ENCODE measurements at places on chromosomes 13 and 19. TPM values are rescaled to one million over a fixed set of nuclear protein-coding genes. Genes with fewer than 3 reads are reported as not detected.

DNA sequence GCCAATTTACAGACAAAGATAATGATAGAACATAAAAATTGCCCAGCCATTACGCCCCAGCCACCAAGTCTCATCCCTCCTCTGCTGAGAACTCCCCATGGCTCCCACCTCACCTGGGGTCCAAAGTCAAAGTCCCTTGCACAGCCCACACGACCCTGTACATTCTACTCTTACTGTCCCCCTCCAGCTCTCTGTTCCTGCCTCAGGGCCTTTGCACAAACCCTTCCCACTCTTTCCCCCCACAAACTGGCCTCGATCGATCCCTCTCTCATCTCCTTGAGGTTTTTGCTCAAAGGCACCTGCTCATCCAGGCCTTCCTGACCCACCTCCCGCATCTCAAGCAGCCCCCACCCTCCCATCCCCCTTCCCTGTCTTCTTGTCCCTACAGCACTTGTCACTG is 1.3 kb downstream of the DOCK6 start:
- DNase-seq, result no peak
- no peak overlapping the region for H3K27ac ChIP-seq
- H3K4me1 ChIP-seq, result peaks cover 4% of the 10 kb centered on the region
- H3K4me3 ChIP-seq, result peak overlapping the region; percentile 4
- no peaks in the 10 kb centered on the region for H3K36me3 ChIP-seq
- peaks cover 51% of the 10 kb centered on the region for H3K27me3 ChIP-seq

GRCh38 chr19:558770-559439 is 13.5 kb upstream of the BSG start:
- no peak for DNase-seq
- H3K4me3 ChIP-seq, result no peak overlapping the region
- no peak overlapping the region for H3K27ac ChIP-seq

DNA sequence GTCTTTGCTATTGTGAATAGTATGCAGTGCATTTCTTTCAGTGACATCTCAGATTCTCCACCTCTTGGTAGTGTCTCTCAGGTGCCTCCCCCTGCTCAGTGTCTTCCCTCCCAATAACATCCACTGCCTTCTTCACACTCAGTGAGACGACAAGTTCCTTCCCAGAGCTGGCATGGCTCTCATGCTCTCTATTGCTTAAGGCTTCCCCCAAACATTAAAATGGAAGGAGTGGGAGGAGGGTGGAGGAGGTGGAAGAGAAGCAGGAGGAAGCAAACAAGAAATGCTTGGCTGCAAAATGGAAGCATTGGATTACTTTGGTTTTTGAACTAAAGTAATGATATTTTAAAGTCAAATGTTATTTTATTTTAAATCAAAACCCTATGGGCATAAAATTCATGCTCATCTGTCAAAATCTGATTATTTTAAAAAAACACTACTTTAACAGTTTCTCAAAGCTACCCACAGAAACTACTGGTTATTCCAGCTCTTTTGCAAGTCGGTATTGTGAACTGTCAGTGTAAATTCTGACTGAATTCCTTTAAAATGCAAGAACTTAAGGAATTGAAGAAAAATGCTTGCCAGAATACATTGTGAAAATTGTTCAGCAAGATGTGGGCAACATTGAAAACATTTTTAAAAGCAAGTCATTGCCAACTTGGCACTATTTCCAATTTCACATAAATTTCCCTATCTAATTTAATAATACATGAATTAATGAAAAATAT is 727.6 kb upstream of the ARGLU1 start:
- H3K27ac ChIP-seq, result no peak overlapping the region
- no peaks in the 10 kb centered on the region for H3K36me3 ChIP-seq
- no peak for DNase-seq
- H3K4me1 ChIP-seq, result no peaks in the 10 kb centered on the region
- H3K27me3 ChIP-seq, result no peaks in the 10 kb centered on the region
- no peak overlapping the region for H3K4me3 ChIP-seq

- H3K4me3 ChIP-seq, result no peak overlapping the region
- H3K4me1 ChIP-seq, result no peaks in the 10 kb centered on the region
- no peak for DNase-seq
These were observed 570.2 kb downstream of the SLITRK1 start for GRCh38 chr13:83311886-83312577.

- no peak for DNase-seq
- H3K27me3 ChIP-seq, result peaks cover 44% of the 10 kb centered on the region
- no peak overlapping the region for H3K27ac ChIP-seq
- H3K4me1 ChIP-seq, result no peaks in the 10 kb centered on the region
- no peak overlapping the region for H3K4me3 ChIP-seq
- no peaks in the 10 kb centered on the region for H3K36me3 ChIP-seq
These were observed 166.1 kb downstream of the SLC7A1 start for GRCh38 chr13:29429286-29429900.

GRCh38 chr19:571566-571974 is 826 bp upstream of the BSG start:
- H3K4me1 ChIP-seq, result peaks cover 41% of the 10 kb centered on the region
- peak overlapping the region; percentile 84 for H3K4me3 ChIP-seq
- H3K27ac ChIP-seq, result peak overlapping the region; percentile 96
- H3K27me3 ChIP-seq, result no peaks in the 10 kb centered on the region
- no peak for DNase-seq

GRCh38 chr13:76160961-76161925 is 525.1 kb downstream of the LMO7 start:
- H3K27me3 ChIP-seq, result no peaks in the 10 kb centered on the region
- no peak overlapping the region for H3K27ac ChIP-seq
- no peak overlapping the region for H3K4me3 ChIP-seq
- no peaks in the 10 kb centered on the region for H3K4me1 ChIP-seq
- no peaks in the 10 kb centered on the region for H3K36me3 ChIP-seq

- H3K4me1 ChIP-seq, result no peaks in the 10 kb centered on the region
- no peak overlapping the region for H3K27ac ChIP-seq
- H3K36me3 ChIP-seq, result no peaks in the 10 kb centered on the region
- peaks cover 14% of the 10 kb centered on the region for H3K27me3 ChIP-seq
These were observed 9.1 kb upstream of the LHFPL6 start for GRCh38 chr13:39612023-39612637.

DNA sequence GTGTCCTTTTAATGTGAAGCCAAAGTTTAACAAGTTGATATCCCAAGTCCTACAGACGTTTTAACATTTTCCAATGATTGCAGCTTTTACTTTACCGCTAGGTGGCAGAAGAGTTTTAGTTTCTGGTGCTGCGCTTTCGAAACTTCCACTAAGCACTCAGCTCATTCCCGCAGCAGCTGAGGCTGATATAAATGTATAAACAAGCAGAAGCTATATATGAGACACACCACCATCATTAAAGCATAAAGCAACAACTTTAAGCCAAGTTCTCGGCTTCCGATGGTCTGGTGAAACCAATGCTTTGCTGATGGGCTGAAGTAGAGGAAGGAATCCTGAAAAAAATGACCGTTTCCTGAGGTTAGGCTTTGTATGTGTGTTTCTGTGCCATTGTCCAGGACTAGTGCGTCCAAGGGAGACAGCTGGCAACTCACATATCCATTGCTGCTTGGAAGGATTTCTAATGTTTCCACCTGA is 753.9 kb downstream of the OLFM4 start:
- no peaks in the 10 kb centered on the region for H3K36me3 ChIP-seq
- no peak for DNase-seq
- no peak overlapping the region for H3K27ac ChIP-seq
- no peaks in the 10 kb centered on the region for H3K27me3 ChIP-seq

GRCh38 chr13:28041031-28041461 is 52.6 kb upstream of the URAD start:
- no peaks in the 10 kb centered on the region for H3K36me3 ChIP-seq
- H3K27ac ChIP-seq, result no peak overlapping the region
- DNase-seq, result no peak
- peaks cover 17% of the 10 kb centered on the region for H3K27me3 ChIP-seq
- no peak overlapping the region for H3K4me3 ChIP-seq

DNA sequence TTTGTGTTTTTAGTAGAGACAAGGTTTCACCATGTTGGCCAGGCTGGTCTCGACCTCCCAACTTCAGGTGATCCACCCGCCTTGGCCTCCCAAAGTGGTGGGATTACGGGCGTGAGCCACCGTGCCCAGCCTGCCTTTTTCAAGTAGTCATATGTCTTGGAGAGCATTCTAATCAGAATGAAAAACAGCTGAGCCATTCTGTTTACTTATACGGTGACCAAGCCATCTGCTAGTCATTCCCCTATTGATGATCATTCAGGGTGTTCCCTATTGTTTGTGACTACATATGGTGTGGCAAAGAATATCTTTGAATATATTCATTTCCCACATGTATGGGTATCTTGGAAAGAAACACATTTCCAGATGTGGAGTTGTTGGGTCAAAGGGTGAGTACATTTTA is 17.2 kb downstream of the BLOC1S3 start:
- H3K4me1 ChIP-seq, result no peaks in the 10 kb centered on the region
- H3K36me3 ChIP-seq, result no peaks in the 10 kb centered on the region
- no peak overlapping the region for H3K4me3 ChIP-seq
- peaks cover 2% of the 10 kb centered on the region for H3K27me3 ChIP-seq
- no peak for DNase-seq
- no peak overlapping the region for H3K27ac ChIP-seq

GRCh38 chr13:106786006-106786563 is 218.1 kb upstream of the ARGLU1 start:
- no peak overlapping the region for H3K27ac ChIP-seq
- no peak overlapping the region for H3K4me3 ChIP-seq
- no peak for DNase-seq
- H3K27me3 ChIP-seq, result no peaks in the 10 kb centered on the region
- H3K36me3 ChIP-seq, result no peaks in the 10 kb centered on the region

DNA sequence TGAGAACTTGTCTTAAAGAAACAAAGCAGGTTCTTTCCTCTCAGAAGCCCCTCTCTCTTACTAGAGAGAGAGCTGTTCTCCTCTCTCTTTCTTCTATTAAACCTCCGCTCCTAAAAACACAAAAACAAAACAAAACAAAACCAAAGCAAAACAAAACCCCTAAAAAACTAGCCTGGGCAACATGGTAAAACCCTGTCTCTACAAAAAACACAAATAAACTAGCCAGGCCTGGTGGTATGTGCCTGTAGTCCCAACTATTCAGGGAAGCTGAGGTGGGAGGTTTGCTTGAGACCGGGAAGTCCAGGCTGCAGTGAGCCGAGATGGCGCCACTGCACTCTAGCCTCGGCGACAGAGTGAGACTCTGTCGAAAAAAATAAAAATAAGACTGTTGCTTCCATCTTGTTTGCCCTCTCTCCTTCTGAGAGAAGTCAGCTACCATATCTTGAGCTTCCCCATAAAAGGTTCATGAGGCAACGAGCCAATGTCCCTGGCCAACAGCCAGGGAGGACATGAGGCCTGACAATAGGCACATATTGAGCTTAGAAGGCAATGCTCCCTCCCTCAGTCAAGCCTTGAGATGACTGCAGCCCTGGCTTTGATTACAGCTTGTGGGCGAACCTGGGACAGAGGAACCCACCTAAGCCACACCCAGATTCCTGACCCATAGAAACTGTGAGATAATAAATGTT is 17.5 kb upstream of the FLT3 start:
- H3K27ac ChIP-seq, result no peak overlapping the region
- peaks cover 15% of the 10 kb centered on the region for H3K27me3 ChIP-seq
- H3K36me3 ChIP-seq, result no peaks in the 10 kb centered on the region
- peaks cover 13% of the 10 kb centered on the region for H3K4me1 ChIP-seq
- no peak for DNase-seq

DNA sequence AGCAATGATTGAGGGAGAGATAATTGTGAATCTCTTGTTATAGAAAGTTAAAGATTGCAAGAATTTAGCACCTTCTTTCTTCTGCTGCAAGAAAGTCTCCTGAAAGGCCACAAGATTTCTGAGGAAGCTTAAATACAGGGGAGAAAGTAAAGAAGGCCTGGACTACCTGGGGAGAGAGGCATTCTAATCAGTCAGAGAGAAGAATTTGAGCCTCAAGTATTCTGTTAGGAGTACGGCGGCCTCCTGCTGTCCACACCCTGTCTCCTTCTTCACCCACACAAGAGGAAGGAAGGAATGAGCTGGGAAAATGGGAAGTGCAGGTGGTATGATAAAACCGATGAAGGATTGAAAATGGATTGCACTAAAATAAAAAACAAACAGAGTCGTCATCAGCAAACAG is 474.7 kb downstream of the DIAPH3 start:
- no peaks in the 10 kb centered on the region for H3K36me3 ChIP-seq
- H3K27ac ChIP-seq, result no peak overlapping the region
- no peak overlapping the region for H3K4me3 ChIP-seq
- DNase-seq, result no peak
- no peaks in the 10 kb centered on the region for H3K27me3 ChIP-seq

DNA sequence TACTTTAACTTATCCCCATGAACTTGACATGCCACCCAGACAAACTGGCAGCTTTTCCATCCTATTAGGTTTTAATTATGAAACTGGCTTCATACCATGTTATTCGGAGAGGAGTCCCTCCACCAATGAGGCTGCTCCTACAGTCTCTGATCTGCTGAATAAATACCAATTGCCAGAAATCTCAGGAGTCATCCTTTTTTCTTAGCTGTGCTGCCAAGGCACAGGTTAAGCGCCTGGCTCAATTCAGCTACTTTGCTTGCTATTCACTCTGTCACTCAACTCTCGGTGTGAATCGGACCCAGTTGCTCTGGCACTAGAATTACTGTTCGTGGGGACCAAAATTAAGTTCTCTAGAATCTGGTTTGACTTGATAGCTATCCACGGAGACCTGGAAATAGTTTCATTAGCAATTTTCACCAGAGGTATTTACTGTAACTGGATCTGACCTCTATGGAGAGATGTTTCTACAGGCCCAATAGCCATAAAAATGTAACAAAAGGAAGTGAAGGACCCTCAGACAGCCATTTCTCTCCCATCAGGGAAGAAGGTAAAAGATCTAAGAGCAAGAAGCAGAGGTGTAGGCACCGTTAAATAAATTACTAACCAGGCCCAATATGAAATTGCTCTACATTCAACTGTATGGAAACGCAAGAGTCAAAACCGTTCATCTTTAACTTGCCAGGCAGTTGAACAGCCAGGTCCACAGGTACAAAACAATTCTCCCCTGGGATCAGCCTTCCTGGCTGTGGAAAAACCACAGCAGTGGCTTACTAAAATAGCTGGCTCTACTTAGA is 5.4 kb downstream of the ZC3H4 start:
- peak overlapping the region; percentile 38 for H3K4me3 ChIP-seq
- H3K27ac ChIP-seq, result peak overlapping the region; percentile 100
- no peak for DNase-seq
- peaks cover 55% of the 10 kb centered on the region for H3K4me1 ChIP-seq
- H3K36me3 ChIP-seq, result peaks cover 66% of the 10 kb centered on the region
- no peaks in the 10 kb centered on the region for H3K27me3 ChIP-seq

C19orf47 gene
- 20.5 TPM for total RNA-seq

VMAC gene
- 7.6 TPM for total RNA-seq

BIVM gene
- total RNA-seq, result 32.1 TPM

CRLF1 gene
- not detected for total RNA-seq

FARP1 gene
- 0.75 TPM for total RNA-seq

SF3A2 gene
- total RNA-seq, result 145 TPM

CD33 gene
- 21.1 TPM for total RNA-seq

IL11 gene
- total RNA-seq, result 0.48 TPM

All from activated CD4-positive, alpha-beta memory T cell treated with anti-CD3 and anti-CD28 coated beads, Interleukin-2, amount 10 ng/mL, durations not matched to agents 7 days and 5 days (primary cell).